ENCODE measurements at places on chromosomes 4 and X.
A peak's percentile ranks its signal among the peaks of the same experiment; 100 is the strongest.

DNA sequence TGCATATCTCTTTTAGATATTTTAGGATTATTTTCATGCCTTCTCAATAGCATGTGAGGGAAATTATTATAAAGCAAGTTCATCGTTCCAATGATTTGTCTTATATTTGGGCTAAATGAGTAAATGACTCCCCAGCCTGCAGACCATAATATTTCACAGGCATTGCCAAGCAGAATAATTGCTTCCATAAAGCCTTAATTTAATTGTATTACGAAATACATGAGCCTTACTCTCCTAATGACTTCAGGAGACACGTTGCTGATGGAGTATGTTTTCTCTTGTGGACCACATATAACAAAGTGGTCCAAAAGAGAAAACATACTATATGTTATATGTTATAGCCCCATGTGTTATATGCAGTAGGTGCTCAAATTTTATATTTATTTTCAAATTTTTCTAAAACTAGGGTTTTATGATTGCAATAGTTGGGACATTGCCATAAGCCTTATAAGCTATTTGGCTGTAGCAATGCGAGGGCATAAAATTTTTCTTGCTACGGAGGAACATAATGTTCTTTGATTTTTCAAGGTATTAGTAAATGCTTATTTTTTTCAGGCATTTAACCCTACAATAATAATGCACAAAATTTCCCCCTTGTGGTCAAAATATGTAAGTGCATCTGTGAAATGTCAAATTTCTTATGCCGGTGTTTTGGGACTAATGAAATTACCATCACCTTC is 26.2 kb upstream of the TMPRSS11D start:
- DNase-seq = no peak

- DNase-seq = no peak
These were observed 50.4 kb downstream of the MID1 start for GRCh38 chrX:10569946-10570345.

DNA sequence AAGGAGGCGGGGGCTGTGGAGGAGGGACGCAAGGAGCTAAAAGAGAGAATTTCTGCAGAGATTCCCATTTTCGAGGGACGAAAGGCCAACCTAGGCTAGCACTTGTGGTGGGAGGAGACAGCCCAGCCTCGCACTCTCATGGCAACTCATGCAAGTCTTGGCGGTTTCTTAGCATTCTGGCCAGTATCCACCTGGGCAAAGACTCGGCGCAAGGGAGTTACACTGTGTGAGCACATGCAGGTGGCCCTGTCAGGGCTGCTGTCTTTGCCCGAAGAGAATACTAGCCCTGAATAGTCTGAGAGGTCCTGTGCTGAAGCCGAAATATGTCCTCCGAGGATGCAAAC is 15.5 kb downstream of the MCF2 start:
- DNase-seq = no peak

GRCh38 chr4:146222313-146222712 is 8.0 kb downstream of the REELD1 start:
- DNase-seq = no peak

- no peak for DNase-seq
These were observed 159.2 kb downstream of the SLC4A4 start for GRCh38 chr4:71498002-71498401.

DNA sequence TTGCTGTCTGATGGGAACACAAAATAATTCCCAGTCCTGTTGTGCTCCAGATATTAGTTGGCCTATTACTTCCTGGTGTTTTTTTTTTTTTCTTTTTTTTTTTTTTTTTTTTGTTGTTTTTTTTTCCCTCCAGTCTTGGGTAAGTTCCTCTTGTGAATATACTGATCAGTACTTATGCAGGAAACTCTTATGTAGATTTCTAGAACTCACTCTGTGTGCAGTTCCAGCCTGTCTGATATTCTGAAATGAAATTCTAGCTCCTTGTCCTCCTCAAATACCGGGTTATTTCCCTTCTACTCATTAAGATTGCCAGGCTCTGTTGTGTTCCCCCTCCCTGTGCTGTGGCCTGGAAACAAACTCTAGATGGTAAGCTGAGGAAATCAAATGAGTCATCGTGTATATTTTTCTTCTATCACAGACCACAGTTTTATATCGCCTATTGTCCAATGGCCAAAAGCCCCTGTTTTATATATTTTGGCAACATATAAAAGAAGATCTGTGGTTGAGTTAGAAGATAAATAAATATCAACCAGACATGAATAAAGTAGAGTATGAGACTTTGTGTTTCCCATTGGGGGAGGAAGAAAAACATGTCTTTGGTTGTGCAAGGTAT is 124.3 kb upstream of the UGT8 start:
- no peak for DNase-seq

GRCh38 chr4:189143263-189143952 is 797.3 kb upstream of the FRG1 start:
- no peak for DNase-seq

DNA sequence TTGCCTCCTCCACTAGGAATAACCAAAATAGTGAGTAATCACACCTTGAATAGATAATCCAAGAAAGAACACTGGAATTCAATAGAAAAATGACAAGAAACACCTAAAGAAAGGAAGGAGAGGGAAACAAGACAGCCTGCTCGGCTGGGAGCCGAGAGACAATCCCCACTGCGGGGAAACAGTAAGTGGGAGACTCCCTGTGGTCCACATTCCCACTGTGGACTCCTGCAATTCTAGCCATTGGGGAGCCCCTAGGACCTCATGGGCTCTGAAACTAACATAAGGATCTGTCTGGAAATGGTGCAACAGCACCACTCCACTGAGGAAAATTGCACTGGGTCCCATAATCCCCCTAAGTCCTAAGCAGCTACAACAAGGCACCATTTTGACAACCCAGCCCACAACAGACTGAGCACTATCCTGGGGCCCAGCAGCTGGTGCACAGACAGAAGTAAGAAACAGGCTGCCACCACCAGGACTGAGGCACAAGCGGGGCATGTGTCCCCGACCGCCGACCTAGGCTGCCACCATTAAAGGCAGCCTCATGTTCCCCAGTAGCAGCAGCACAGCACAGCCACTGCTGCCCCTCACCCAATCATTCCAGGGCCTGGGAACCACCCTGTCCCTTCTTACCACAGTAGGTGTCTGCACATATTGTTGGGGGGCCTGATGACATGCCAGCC is 14.2 kb downstream of the LRBA start:
- no peak for DNase-seq

DNA sequence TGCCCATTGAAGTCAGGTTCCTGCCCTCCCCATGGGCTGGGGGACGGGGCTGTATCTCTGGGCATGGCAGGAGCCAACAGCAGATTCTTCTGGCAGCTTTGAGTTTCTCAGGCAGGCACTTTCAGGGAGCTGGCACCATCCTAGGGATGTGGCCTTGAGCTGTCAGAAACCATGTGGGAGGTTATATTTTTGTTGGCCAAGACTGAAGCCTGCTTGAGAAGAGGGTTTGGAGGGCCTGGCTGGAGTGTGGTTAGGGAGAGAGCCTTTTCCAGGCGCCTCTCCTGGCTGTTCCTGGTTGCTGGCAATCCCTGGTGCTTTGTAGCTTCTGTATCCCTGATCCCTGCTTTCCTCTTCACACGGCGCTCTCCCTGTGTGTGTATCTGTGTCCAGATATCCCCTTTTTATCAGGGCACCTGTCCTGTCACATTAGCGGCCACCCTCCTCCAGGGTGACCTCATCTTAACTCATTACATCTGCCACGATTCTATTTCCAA is 30.6 kb upstream of the SORCS2 start:
- no peak for DNase-seq

DNA sequence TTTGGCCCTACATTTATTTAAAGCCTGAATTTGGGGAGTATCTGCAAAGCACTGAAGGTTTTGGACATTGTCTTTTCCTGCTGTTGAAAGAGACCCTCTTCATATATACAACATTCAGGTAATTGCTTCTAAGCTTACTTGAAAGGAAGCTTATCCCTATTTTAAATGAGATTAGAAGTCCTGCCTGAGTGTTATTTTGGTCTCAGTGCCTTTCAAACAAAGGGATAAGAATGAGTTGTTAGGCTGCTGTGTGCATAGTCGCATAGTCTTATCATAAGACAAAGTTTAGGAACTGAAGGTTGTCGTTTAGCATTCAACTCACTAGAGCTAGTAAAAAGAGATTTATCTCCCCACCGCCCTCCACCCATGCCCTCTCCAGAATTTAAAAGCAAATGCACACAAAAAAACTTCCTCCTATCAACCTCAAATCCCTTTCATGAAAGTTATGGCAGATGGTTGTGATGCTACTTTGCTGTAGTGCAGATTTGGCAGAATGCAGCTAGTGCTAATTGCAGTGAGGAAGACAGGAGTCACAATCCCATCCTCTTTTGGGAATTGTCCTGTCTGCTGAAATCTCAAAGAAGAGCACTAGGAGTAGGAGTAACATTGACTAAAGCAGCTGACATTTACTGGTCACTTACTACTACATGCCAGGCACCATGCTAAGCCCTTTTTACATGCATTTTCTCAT is 5.8 kb downstream of the HERC3 start:
- DNase-seq = peak; percentile 43

DNA sequence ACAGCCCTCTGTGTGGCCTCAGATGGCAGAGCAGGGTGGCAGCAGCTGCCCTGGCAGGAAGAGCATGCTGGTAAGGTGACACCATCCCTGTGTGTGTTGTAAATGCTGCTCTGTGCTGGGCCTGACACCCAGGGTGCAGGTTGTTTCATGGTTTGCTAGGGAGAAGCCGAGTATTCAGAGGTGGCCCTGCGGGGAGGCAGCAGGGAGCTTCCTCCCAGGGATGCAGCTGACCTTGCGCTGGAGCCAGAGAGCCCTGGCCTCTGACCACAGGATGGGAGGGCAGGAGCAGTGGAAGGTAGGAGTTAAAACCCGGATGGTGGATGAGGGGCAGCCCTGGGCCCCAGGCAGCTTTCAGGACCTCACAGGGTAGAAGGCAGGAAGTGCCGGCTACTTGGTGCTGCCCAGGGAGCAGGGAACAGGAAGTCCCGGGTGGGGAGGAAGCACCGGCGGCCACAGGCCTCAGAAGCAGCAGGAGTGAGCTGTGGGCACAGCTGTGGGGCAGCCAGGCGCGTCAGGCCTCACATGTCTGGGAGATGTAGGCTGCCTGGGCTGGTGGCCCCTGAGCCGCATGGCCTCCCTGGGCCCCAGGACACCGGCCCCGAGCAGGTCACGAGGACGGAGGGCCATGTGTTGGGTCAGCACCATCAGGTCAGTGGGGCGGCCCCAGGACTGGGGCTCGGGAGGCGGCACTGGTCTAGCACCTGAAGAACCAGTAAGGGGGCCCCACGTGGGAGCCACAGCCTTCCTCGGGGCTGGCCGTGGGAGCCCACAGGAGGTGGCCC is 19.1 kb downstream of the SH3BP2 start:
- DNase-seq = no peak

GRCh38 chr4:24394041-24394440 is 190.3 kb downstream of the DHX15 start:
- DNase-seq = no peak

DNA sequence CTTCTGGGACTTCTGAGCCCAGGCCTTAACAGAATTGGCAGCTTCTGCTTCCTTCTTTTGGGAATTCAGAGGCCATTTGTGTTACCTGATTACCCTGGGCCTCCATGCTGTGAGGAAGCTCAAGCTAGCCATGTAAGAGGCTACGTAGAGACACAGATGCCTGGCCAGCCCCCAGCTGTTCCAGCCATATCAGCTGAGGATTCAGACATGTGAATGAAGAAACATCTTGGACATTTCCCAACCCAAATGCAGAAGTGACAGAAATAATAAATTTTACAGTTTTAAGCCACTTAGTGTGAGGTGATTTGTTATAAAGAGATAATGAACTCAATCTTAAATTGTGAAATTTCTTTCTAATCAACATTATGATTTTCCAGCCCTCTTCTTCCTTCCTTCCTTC is 18.7 kb upstream of the ZNF827 start:
- DNase-seq = no peak

DNA sequence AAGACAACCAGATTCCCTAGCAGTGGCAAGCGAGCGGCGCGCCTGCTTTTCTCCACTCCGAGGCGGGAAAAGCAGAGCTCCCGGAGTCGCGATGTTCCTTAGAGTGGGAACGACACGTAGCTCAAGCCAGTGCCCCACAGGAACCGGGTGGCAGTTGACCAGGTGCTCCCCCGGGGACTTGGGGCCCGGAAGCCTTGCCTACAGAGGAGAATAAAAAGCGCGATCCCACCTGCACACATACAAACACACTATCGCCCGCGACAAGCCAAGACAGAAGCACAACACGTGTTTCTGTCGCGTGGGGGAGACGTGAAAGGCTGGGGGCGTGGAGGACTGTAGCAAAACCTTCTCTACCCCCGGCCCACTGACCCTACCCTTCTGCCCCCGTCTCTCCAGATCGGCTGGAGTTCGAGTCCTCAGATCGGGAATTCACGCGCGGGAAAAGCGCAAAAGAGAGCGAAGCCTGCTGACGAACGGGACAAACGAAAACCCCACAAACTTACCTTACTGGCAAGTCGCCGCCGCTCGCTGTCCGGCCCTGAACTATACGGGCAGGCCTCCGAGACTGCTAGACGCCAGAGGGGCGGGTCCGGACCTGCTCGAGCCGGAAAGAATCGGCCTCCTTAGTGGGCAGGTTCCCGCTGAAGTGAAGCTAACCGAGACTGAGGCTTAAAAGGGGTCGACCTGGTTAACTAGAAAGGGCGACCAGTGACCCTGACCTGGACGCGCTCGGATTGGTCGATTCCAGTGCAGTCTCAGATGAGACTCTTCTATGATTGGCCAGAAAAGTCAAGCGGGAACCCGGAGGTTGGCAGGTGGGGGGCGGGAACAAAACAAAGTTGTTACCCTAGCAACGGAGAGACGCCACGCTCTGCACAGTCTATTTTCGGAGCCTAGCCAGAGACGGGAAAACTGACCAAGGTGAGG is at the start of the genes DNAAF6 and NUP62CL:
DNAAF6 (plus strand) TSS at position 842 of the 927 bp plus-strand sequence. CDS start 6,265 bp downstream, outside the sequence.
NUP62CL (minus strand) TSS at position 664 of the 927 bp plus-strand sequence. CDS start 31,287 bp downstream, outside the sequence.
- DNase-seq = peak; percentile 49

DNA sequence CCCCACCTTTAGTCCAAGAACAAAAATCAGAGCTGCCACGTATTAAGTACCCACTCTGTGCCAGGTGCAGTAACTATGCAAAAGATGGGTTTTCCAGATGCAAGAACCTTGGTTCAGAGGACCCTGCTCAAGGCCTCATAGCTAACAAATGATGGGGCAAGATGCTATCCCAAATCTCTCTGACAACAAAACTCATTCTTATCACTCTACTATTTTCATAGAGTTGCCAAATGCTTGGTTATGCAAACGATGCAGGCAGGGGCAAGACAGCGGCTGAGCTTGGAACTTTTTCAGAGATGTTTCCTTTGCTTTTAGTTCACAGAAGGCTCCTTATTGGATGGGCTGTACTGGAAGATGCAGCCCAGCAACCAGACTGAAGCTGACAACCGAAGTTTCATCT is 30.5 kb downstream of the PKD2 start:
- DNase-seq = no peak

GRCh38 chr4:136680271-136680670 is 852.0 kb downstream of the PCDH18 start:
- DNase-seq = peak; percentile 64

All from NCI-H446 (cell line).